ENCODE measurements at places on chromosomes 7 and 10. TPM values are rescaled to one million over a fixed set of nuclear protein-coding genes. Genes with fewer than 3 reads are reported as not detected.

DNA sequence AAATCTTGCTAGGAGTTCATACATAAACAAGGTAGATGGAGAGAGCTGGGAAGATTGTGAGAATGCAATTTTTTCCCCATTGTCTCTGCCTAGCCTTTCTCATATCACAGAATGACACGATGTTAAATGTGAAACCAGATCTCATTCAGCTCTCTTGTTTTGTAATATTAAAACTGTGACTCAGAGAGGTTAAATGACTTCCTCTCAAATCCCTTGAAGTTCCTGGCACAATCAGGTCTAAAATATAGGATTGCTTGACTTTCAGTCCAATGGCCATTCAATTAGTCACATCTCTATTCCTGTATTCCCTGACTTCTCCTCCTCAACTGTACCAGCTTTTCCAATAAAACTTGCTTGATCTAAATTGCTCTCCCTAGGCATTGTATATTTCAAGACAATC is 3.1 kb downstream of the ANKRD22 start:
- DNase-seq, result no peak

GRCh38 chr7:13641714-13642113 is 347.8 kb downstream of the ETV1 start:
- no peak for DNase-seq

- DNase-seq, result no peak
Measured at GRCh38 chr7:69651101-69651590, 52.9 kb downstream of the AUTS2 start.

- no peak for DNase-seq
Measured at GRCh38 chr7:6650086-6650485, 13.0 kb downstream of the ZNF316 start.

GRCh38 chr10:7389346-7389745 is 21.5 kb downstream of the SFMBT2 start:
- no peak for DNase-seq

- no peak for DNase-seq
Measured at GRCh38 chr7:36475381-36475780, 85.7 kb downstream of the ANLN start.

GRCh38 chr7:157485361-157485831 is 148.6 kb downstream of the DNAJB6 start:
- DNase-seq, result no peak

- no peak for DNase-seq
Measured at GRCh38 chr7:45324683-45325237, 167.2 kb downstream of the RAMP3 start.

DNA sequence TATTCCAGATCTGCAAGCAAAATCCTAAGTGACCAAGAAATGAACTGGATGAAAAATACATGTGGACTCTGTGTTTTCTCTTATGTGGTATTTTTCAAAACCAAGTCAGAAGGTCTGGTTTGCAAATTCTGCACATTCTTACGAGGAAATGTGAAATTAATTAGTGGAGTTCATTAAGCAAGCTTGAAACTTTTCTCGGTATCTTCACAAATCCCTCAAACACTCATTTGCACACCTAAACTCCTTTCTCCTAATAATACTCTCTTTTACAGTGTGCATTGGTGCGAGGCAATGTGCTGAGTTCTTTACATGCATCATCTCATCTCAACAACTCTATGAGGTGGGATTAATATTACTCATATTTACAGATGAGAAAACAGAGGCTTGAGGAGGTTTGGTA is 82.1 kb downstream of the MTERF1 start:
- no peak for DNase-seq

GRCh38 chr7:26078437-26079336 is 73.3 kb upstream of the NFE2L3 start:
- no peak for DNase-seq

DNA sequence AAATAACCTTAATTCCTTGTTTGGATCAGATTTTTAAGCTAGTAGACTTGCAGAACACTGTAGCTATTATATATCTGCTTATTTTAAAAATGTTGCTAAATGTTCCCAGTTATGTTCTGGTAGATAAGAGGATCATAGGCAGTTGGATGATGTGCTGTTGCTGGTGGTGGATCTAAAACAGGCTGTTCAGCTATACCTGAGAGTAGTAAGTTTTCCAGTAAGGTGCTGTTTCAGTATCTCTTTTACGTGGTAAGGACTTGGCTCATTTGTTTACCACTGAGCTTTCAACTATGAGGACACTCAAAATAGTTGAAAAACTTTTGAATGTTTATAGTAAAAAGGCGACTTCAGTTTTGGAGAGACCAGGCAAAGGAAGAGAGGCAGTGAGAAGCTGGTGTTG is 180.9 kb downstream of the CDK14 start:
- DNase-seq, result no peak

DNA sequence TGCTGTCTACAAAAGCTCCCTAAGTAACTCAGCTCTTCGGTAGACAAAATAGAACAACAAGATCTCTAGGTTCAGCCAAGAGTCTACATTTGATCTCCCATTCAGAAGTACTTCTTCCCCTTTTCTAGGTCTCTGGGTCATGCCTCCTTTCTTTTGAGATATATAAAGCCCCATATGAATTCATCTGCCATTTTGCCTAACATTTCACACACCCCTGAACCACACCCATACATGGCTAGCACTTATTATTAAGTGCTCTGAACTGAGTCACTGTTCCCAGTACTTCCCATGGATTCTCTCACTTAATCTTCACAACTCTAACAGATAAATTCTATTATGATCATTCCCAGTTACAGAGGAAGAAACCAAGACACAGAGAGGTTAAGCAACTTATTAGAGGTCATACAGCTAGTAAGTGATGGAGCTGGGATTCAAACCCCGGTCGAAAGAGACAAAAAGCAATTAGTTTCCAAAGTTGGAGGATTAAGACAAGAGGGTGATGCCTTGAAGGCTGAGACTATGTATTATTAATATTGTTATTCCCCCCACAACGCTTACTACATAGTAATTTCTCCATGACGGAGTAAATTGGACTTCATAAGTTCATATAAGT is 17.3 kb downstream of the MYOF start:
- DNase-seq, result no peak

DNA sequence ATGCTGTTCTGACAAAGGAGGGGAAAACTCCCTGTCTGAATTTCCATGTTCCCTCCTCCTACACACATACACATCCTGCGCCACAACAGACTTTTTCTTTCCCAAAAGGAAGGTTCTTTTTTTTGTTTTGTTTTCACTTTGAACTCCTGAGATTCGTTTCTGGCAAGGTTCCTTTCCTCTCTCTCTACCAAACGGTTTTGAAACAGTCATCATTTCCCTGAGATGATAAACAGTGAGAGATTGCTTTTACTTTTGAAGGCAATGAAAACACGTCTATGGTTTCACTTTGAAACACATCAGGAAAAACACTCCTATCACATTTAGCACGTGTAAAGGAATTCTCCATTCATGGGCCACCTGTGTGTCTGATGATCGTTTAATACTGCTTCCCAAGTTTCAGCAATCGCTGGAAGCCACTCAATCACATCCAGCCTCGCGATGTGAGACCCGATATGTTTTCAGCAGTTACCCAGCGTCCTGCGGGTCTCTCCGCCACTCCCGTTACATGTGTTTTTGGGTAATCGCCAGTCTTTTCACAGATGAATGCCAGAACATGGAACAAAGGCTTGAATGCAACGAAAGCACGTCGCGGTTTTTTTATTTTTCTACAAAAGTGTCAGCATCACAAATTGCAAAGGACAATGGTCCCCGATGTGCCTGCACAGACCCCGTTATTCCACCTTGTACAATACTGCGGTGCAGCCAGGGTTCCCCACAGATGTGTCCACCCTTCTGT is 62.8 kb upstream of the CUX1 start:
- DNase-seq, result no peak

DNA sequence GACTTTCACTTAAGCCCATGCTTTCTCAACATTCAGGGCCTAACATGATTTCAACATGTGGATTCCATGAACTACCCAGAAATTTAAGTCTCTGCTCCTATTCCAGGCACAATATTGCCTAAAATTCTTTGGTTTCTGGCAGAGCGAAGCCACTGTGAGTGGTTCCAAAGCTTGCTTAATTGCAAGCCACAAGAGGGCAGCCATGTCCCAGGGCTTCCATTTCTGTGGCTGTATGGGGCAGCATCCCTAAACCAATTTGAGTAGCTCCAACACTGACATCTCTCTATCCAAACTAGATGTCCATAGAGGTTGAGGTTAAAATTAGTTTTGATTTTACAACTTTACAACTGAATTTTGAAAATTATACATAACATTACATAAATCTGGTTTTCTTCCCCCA is 56.3 kb upstream of the MDFIC start:
- DNase-seq, result peak; percentile 73

DNA sequence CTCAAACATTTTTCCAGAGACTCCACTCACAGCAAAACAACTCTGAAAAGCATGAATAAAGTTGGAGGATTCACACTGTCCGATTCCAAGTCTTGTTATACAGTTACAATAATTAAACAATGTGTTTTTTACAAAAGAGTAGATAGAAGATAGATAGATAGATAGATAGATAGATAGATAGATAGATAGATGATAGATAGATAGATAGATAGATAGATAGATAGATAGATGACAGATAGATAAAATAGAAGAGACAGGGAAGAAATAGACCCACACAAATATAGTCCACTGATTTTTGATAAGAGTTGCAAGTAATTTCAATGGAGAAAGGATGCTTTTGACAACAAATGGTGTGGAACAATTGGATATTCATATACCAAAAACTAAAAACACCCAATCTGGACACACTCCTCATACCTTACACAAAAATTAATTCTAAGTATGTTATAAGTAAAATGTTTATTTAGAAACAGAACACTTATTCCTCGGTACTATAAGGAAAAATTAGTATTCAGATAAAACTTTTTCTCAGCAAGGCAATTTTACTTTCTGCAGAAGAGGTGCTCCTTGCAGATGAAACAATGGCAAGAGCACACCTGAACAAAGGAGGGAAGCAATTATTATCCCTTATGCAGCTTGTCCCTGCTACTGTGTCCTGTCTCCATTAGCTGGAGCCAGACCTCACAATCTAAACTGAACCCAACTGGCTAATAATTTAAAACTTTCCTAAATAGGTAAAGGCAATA is 5.7 kb upstream of the TAS2R39 start:
- no peak for DNase-seq

GRCh38 chr7:44983742-44984477 is 5.1 kb upstream of the MYO1G start:
- DNase-seq, result no peak

- no peak for DNase-seq
Measured at GRCh38 chr10:37733822-37734221, 123.6 kb downstream of the ZNF248 start.

DNA sequence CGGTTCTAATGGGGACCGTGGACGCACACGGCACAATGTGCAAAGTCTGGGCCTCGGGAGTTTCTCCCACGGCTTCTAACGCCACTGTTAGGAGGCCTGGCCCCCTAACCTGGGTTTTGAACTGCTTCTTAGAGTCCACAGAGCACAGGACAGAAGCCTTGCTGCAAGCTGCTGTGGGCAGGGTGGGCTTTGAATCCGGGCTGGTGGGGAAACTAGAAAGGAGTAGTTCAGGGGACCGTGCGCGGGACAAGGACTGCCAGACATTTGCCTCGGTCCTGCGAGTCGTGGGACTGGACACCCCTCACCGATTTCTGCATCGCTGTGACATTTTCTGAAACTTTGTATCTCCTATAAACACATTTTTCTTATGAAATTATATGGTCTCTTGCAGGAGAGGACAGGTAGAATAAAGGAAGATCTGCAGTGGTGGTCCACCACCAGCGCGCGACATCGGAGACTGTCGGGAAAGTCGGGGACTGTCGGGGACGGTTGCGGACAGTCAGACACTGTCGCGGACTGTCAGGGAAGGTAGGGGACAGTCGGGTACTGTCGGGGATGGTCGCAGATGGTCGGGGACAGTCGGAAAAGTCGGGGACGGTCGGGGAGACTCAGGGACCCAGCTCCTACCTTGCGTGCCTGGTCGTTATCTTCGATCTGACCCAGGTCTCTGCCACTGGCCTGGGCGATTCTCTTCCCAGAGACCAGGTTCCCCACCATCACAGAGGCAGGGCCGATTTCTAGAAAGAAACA is 222.1 kb downstream of the ZMYND11 start:
- DNase-seq, result no peak

DNA sequence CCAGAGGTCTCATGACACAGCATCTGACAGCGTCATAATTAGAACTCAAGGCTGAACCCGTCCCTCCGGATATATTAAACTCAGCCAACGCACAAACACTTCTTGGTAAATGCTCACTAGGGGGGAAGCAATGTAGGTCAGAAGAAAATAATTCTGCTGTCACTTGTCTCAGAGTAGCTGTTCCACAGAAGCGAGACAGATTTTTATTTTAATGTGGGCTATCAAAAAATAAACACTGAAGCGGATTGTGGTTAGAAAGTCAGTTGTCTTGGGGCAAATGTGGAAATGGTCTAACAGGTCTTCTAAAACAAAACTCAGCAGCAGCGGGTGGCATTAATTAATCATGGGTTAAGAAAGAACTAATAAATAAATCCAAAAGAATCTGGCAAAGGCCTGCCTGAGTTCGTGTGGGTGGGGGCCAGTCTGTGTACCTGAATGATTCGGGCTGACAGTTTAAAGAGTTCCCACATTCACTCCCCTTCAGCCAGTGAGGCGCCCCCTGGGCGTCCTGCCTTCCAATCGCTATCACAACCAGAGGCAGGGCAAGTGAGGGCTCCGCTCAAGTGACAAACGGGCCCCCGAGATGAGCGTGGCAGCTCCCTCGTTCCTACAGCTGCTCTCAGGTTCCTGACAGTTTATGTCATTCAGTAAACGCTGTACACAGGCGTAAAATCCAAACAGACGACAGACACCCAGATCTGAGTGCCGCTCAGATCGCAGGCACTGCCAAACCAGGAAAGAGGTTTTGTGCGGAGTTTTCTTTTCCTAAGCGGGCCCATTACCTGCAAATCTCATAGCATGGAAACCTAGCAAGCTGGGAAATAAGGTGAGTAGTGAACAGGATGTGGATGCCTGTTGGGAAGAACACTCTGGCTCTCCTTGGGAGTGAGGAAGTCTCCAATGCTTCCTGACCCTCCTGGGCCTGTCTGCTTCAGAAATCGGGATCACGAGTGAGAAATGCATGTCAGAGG is 52.9 kb downstream of the NRAP start:
- no peak for DNase-seq

GRCh38 chr7:96774358-96774757 is 64.7 kb upstream of the SEM1 start:
- DNase-seq, result no peak

GRCh38 chr10:79947083-79947415 is 1.9 kb downstream of the SFTPD start:
- DNase-seq, result peak; percentile 53

GRCh38 chr7:95269640-95270039 is 54.7 kb downstream of the PON1 start:
- DNase-seq, result no peak

Gene SFTPD
- 0.74 TPM for total RNA-seq

Gene ZP3
- total RNA-seq, result 2.4 TPM

Gene PVRIG
- not detected for total RNA-seq

Gene CDH23
- total RNA-seq, result 4.4 TPM

Gene PI4K2A
- total RNA-seq, result 14.7 TPM

Gene PIP
- not detected for total RNA-seq

Gene ZNF853
- total RNA-seq, result 13.3 TPM

Gene NPSR1
- not detected for total RNA-seq

Gene CALHM1
- total RNA-seq, result not detected

Gene MYO1G
- 2.2 TPM for total RNA-seq
